ENCODE measurements at places on chromosomes 2 and 18.

DNA sequence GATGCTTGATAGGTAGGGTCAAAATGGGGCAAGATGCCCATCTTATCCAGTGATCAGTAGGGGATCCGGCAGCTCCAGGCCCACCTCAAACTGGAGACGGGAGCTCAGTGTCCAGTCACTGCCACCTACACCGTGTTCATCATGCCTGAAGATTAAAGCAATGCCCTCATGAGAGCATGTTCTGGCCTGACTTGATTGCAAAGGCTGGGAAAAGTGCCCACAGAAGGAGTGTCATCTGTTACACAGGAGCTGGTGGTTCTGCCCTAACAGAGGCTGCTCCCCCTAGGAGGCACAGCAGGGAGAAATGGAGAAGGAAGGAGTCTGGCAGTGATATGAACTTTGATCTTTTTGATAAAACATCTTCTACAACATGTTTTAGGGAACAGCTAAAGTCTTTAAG lies 92.3 kb downstream of the CCBE1 start:
- DNase-seq, result no peak

DNA sequence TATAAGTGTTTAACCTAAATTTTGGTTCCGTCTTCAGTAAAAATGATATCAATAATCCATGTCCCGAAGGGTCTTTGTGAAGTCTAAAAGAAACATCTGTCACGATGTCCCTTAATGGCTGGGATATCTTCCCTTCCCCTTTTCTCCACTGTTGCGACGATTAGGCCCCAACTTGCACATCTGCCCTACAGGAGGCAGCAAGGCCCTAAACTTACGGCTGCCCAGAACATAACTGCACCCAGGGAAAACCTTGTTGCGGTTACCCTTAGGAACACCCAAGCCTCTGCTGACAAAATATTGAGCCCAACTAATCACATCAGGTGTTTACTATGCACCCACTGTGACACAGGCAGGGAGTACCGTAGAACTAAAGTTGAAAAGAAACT lies 1.3 kb upstream of the SMAD2 start:
- DNase-seq, result peak; percentile 82

DNA sequence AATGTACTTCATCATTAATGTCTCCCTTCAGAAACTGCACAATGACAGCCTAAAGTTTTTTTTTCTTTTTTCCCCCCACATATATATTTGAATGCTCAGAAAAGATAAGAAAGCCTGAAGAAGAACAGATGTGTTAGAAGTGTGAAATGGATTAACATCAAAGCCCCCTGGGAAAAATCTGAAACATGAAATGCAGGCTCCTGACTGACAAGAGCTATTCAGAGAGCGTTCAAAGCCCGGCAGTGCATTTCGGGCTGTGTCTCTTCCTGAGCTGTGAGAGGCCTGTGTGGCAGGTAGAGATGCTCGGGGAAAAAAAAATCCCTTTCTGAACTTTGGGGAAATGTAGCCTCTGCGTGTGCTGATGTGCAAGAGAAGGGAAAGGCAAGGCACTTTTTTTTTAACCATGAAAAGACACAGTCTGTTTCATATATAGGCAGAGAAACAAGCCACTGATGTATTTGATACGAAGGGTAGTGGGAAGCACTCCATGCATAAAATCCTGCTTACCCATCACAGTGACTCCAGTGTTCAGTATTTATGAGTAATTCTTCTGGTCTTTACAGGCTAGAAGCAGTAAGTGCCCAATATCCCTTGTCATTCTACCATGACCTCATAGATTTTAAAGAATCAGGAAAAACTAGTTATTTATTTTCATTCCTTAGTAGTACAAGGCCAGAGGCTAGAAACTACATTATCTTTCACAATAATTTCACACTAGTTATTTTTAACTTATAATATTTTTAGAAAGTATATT lies 1574.2 kb upstream of the PIK3C3 start:
- DNase-seq, result no peak

GRCh38 chr18:48553236-48553635 lies 14.4 kb downstream of the CTIF start:
- DNase-seq, result no peak

DNA sequence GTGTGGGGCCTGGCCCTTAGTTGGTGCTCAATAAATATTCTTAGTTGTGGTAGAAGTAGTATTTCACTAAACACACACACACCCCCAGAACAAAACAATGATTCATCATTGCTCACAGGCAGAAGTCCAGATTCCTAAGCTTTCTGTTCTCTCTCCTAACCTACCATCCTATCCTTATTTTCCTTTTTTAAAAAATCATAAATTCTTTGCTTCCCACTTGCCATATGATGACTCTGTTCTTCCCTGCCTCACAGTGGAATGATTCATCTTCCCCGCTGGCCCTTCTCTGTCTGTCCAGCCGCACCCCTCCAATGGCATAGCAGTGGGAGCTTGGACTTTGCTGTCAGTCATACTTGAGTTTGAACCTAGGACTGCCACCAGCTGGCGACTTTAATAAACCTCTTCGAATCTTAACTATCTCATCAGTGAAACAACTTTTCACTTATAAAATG lies 5.2 kb downstream of the EML6 start:
- no peak for DNase-seq

DNA sequence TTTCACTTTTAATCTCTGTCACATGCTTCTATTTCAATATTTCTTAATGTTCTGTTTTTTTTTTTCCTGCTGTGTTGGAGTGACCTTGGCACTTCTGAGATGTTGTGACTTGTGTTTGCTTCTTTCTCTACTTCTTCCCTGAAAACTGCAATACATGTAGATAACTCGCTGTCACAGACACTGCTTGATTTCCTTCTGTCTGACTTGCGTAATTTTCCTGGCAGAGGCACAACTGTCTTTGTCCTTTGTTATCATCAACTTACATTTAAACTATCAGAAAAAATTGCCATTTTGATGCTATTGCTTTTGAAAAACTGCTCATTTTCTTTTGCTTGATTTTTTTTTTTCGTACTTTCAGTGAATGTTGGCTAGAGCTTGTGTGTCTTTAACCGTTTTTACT lies 69.0 kb downstream of the BABAM2 start:
- DNase-seq, result peak; percentile 82

- no peak for DNase-seq
Observed at GRCh38 chr2:10209406-10209935, 86.9 kb downstream of the RRM2 start.

- no peak for DNase-seq
Observed at GRCh38 chr2:7015007-7015950, 98.1 kb downstream of the RNF144A start.

GRCh38 chr2:46375566-46376125 lies 78.4 kb downstream of the EPAS1 start:
- DNase-seq, result no peak

GRCh38 chr2:196587056-196587455 lies 52.5 kb upstream of the CCDC150 start:
- DNase-seq, result no peak

DNA sequence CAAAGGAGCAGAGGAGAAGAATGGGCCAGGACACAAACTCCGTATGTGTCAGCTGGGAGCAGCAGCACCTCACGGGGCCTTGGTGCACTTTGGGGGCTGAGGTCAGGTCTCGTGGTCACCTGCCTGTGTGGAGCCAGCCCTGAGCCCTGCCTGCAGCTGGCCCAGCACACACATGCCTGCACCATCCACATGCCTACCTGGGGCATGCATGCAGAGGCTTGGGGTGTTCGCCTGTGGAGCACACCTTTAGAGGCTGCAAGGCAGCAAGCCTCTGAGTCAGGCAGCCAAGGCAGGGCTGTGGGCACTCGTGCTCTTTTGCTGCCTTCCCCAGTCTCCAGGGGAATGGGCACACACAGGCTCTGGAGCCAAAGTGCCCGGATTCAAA lies 36.0 kb downstream of the ARHGEF4 start:
- no peak for DNase-seq

GRCh38 chr2:101361121-101361520 lies 26.2 kb downstream of the CREG2 start:
- no peak for DNase-seq

GRCh38 chr2:119544075-119544938 lies at the start of gene CFAP221:
Gene CFAP221, plus strand, starts transcription at chr2:119544449. Its CDS starts 1,683 bp downstream, at chr2:119546132.
- DNase-seq, result no peak

DNA sequence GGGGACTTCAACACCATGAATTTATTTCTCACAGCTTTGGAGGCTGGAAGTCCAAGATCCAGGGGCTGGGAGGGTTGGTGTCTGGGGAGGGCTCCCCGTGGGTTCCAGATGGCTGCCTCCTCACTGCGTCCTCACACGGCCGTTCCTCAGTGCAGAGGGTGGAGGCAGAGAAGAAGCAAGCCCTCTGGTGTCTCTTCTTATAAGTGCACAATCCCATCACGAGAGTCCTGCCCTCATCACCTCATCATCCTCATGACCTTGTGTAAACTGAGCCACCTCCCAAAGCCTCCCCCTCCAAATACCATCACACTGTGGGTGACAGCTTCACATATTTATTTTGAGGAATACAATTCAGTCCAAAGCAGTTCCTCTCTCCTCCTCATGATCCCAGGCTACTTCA lies 26.3 kb downstream of the TMEM163 start:
- no peak for DNase-seq

- no peak for DNase-seq
Observed at GRCh38 chr2:32067549-32067948, 4.2 kb downstream of the SPAST start.

DNA sequence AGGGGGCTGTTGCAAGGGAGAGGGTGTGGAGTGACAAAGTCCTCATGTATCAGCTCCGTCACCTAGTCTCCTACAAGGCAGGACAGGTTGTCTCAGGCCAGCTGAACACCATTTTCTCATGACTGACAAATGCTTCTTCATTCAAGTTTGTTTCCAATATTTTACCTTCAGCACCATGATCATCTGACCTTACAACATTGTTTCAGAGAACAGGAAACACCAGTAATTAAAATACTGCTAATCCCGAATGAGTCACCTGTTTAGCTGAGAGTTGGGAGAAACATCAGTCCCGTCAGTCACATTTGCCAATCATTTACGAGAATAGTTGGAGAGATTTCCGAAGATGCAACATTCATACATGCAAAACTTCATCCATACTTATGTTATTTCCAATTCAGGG lies 25.7 kb upstream of the SP5 start:
- DNase-seq, result no peak

DNA sequence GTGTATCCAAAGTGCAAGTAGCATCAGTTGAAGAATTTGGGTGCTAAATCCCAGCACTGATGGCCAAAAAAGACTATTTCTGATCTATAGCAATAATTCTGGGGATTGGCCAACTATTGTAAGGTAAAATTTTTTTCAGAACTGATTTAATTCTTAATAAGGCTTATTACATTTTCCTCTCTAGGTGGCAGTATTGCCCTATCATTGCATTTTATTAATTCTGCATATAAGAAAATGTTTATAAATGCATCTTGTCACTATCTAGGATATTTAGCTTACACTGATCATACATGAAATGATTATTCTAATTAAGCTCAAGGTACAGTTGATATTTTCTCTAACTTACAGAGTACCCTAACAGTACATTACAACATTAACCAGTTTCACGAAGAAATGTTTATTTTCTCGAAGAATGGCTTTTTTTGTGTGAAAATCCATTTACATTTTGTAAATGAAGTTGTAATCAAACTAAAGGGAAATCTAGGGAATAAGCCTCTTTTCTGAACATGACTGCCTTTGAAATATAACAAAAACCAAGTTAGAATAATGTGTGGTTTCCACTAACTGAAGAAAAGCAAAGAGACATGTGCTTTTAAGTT lies 11.0 kb downstream of the TTN start:
- peak; percentile 51 for DNase-seq

DNA sequence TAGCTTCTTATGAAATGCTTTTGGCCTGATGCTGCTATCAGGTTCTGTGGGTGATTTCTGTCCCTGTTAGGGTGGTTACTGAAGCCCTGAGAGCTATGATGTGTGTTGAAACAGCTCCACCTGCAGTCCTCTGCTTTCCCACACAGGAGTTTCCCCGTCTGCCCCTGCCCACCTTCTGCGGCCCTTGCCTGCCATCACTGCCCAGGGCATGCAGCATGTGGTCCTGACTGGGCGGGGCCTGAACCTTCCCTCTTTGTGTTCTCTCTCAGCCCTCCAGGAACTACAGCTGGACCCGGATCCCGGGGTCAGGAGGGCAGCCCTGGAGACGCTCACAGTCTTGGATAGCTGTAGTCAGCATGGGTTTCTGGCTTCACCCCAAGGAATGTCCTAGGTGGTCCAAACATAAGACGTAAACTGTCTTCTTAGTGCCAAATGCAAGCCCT lies 21.4 kb downstream of the HJURP start:
- DNase-seq, result no peak

DNA sequence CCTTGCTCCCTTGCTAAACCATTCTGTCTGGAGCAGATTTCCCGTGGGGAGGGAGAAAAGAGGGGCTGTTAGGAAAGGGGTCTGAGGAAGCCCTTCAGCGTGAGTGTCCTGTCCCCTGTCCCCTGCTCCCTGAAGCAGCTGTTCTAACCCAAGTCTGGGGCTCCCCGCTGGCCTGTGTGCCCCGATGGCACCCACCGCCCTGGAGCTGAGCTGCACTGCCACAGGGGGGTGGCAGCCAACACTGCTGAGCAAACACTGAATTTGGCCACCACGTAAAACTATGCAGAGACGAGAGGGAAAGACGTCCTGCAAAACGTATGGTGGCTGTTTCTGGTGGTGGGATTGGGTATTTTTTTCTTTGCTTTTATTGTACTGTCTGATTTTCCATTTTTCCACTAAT lies 17.9 kb downstream of the KCNG2 start:
- DNase-seq, result no peak

DNA sequence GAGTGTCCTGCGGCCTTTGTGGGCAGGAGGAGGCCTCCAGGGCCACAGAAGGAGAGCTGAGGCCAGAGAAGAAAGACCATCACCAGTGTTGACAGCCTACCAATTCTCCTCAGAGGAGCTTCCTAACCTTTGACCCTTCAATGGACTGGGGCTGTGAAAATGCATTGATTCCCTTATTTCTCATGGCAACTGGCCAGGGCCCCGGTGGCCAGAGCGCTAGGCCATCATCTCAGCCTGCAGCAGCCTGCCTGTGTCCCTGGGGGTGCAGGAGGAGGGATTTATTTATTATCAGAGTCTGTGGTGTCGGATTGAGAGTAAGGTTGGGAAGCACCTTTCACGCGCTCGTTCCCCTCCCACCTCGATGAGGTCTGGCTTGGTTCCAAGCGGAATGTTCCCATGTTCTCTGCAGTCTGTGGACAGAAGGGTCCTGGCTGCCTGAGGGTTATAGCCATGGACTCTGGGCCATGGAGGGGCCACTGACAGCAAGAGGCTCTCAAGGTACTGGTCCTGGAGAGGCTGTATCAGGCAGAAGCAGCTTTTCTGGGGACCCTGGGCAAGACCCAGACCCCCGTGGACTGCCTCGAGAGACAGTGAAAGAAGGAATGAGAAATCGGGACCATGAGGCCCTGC lies 53.8 kb downstream of the CYP27C1 start:
- DNase-seq, result no peak
